ENCODE measurements at places on chromosomes 5 and 9.

DNA sequence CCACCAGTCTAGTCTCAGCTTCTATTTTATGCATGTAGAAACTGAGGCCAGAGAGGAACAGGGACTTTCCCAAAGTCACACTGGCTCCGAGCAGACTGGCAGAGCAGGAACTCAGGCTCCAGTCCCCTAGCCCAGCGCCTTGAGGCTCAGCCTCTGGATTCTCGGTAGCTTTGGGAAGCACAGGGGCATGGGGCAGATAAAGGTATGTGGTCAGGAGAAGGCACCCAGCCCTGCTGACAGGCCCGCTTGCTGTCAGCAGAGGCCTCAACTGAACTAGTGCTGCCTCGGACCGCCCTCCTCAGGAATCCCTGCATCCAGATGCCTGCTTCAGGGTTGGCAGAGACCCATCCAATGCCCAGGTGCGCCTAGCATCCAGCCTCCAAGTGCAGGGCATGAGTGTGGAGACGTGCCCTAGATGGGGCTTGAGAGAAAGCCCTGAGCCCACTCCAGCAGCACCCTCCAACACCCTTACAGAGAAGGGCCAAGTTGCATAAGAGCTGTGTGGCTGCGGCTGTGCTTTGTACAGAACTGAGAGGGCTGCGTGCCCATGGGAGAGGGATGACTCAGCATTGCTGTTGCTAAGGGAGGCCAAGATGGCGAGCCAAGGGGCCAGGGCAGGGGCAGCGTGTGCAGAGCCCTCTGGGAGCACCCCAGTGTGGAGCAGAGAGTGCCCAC is 168.6 kb downstream of the MACROH2A1 start:
- DNase-seq: peak; percentile 32

DNA sequence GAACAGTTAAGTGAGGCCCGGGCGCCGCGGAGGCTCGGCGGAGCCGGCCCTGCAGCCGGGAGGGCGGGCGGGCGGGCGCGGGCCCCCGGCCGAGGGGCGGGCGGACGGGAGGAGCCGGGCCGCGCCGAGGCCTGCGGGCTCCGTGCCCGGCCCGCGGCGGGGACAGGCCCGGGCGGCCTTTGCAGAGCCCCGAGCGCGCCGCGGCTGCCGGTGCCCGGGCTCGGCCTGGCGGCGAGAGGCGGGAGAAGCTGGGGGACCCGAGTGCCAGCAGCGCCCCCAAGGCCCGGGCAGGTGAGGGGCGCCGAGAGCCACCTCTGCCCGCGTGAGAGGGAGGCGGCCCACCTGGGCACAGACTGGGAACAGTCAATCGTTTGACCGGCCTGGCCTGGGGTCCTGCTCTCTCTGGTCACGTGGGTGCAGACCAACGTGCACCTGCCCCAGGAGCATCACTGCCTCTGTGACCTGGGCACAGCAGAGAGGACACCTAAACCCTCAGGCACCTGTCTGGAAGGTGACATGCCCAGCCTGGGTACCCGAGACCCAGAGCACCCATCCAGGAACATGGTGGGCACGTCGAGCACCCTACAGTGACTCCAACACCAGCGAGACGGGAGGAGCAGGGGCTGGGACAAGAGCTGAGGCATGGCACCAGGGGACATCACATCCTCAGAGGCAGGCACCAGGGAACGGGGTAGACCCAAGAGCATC is 531 bp downstream of the MVB12B start:
- DNase-seq: peak; percentile 7

DNA sequence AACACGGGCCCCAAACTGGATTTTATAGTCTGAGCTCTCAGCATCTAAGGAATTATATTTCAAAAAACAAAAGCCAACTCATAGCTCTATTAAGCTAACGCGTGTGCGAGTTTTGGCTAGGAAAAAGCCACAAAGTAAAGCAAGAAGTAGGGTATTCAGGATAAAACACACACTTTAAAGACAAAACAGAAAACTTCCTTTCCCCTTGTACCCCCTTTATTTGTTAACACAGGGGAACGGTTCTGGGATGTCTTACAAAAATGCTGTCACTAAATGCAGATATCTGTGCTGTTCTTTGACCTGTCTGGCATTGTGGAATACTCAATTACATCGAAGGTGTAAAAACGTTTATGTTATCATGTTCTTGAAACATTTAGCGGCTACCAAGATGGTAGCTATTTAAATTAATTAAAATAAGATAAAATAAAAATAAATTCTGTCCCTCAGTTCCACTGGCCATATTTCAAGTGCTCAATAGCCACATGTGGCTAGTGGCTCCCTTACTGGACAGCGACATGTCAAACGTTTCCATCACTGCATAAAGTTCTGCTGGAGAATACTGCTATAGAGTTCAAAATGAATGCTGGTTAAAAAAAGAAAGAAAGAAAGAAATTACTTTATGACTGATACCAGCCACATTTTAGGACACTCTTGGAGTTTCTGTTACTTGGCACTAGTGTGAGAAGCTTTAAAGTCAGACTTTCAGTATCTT is 7.2 kb upstream of the MEF2C start:
- no peak for DNase-seq

DNA sequence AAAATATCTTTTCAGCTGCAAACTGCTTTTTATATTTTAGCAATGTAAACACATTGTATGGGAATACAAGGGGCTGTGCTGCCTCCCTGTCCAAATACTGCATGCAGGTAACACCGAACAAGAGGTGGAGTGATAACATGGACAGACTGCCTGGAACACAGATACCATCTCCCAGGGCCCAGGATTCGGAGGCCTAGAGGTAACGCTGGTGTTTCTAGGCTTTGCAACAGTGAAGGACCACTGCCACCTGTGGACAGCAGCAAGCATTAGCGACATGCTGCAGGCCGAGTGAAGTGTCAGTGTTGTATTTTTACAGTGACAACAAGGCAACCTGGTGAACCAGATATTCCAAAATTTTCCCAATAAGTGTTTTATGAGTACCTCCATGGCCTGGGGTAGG is 379.1 kb downstream of the DMRT2 start:
- no peak for DNase-seq

DNA sequence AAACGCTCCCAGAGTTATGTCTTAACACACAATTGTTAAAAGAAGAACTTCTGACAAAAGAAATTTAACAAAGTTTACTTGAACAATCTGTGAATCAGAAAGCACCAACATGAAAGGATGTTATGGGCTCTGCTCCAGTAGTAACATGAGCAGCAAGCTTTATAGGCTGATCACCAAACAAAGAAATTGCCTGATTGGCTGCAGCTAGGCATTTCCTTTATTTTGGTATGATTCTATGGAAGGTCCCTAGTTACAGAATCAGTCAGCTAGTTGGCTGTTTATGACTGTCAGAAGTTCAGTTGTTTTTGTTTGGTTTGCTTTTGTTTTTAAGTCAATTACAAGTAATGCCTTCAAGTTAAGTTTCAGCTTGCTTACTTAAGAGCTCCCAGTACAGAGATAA is 102.4 kb upstream of the SMC2 start:
- peak; percentile 29 for DNase-seq

- DNase-seq: no peak
Measured at GRCh38 chr5:154461531-154461930, 15.7 kb downstream of the SAP30L start.

DNA sequence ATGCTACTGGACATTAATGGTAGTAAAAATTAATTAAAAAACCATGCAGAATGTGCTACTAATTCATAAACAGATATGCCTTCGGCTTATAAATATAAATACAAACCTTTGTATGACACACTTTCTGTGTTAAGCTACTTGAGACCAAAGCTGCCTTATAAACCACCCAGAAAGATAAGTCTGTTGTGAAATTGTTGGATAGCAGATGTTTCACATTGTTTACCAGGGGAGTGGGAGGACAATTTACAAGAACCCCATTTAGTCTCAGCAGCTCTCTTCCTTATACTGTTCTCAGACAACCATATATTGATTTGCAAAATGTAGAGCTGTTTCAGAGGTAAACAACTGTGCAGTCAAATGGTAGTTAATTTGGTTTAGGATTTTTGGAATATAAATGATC is 524.4 kb downstream of the PRR16 start:
- DNase-seq: no peak
